Neuronal stem cell (in vitro differentiated cells): ENCODE measurements at places on chromosomes 2 and 18.
A peak's percentile ranks its signal among the peaks of the same experiment; 100 is the strongest.

DNA sequence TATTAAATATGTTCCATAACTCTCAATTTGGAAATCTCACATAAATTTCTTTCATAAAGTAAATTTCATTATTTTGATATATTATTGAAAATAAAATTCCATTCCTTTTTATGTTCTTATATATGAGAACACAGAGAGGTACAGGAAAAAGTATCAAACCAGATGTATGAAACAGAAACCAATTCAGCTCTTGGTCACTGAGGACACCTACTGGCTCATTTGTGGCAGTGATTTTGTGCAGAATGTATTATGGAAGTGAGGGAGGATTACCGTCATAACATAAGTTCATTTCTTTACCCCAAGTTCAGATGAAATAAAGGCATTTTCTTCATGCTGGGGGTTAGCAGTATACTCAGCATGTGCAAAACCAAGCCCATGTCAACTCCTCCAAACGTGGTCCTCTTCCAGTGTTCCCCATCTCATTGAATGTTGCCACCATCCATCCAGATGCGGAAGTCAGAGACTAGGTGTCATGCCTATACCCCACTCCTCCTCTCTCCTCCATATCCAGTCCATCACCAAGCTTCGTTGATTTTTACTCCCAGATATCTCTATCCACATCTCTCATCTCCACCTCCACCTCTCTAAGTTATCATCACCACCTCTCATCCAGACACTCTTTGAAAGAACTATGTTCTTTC is 41.7 kb upstream of the MALL start:
- peak; percentile 2 for DNase-seq

- no peak for DNase-seq
These were observed 1144.7 kb upstream of the PIK3C3 start for GRCh38 chr18:40810372-40810771.

DNA sequence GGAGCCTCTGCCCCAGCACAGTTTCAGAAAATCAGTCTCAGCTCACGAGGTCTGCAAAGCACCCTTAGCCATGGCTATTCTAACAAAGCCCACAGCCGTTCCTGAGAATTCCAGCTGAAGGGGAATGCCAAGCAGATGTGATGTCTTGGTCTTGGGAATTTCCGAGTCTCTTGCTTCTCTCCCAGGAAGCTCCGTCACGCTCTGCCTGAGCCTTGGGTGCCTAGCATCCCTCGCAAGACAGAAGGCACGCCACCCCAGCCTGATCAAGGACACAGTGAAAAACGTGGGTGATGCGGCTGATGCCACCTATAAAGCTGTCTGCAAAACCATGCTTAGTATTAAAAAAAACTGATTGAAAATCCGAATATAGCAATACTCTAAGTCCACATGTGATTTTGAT is 254.6 kb downstream of the SH3BP4 start:
- no peak for DNase-seq

- peak; percentile 36 for DNase-seq
These were observed 981 bp downstream of the ST8SIA3 start for GRCh38 chr18:57353137-57353939.
